ENCODE measurements at places on chromosomes 16 and 17. TPM values are rescaled to one million over a fixed set of nuclear protein-coding genes. Genes with fewer than 3 reads are reported as not detected.

DNA sequence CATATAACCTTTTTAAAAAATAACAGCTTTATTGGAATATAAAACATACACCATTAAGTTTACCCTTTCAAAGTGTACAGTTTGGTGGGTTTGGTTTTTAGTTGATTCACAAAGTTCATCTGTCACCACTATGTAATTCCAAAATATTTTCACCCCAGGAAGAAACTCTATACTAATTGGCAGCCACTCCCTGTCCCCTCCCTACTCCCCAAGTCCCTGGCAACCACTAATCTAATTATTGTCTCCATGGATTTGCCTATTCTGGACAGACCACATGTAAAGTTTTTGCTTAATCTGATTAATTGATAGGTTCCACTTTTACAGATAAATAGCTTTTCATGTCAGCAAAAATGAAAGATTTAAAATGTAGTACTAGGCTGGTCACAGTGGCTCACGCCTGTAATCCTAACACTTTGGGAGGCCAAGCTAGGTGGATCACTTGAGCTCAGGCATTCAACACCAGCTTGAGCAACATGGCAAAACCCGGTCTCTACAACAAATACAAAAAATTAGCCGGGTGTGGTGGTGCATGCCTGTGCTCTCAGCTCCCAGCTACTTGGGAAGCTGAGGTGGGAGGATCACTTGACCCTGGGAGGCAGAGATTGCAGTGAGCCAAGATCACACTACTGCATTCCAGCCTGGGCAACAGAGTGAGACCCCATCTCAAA, 25.0 kb upstream of the MAPK3 start:
- DNase-seq: no peak
- no peaks in the 10 kb centered on the region for H3K36me3 ChIP-seq
- no peak overlapping the region for H3K4me3 ChIP-seq
- H3K27me3 ChIP-seq: peaks cover 2% of the 10 kb centered on the region
- no peaks in the 10 kb centered on the region for H3K4me1 ChIP-seq
- no peak overlapping the region for H3K27ac ChIP-seq

GRCh38 chr16:73108195-73108963, 60.5 kb upstream of the ZFHX3 start:
- no peaks in the 10 kb centered on the region for H3K36me3 ChIP-seq
- H3K27ac ChIP-seq: no peak overlapping the region
- no peak overlapping the region for H3K4me3 ChIP-seq
- DNase-seq: no peak
- H3K27me3 ChIP-seq: peaks cover 4% of the 10 kb centered on the region

DNA sequence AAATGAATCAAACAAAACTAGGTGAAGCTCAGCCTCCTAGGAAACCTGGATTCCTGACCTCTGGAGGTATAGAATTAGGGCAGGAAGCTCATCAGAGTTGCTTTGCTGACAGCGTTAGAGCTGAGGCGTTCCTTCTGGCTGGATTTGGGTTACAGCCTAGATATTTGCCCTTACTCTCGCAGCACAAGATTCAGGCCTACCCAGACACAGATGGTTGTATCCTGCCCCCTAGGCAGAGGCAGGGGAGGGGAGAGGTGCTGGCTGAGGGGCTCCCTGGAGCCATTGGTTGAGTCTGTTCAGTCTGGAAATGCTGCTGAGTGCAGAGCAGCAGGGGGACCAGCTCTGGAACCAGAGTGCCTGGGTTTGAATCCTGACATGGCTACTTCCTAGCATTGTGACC, 78.4 kb downstream of the MPRIP start:
- H3K36me3 ChIP-seq: no peaks in the 10 kb centered on the region
- H3K27me3 ChIP-seq: no peaks in the 10 kb centered on the region
- no peak for DNase-seq

DNA sequence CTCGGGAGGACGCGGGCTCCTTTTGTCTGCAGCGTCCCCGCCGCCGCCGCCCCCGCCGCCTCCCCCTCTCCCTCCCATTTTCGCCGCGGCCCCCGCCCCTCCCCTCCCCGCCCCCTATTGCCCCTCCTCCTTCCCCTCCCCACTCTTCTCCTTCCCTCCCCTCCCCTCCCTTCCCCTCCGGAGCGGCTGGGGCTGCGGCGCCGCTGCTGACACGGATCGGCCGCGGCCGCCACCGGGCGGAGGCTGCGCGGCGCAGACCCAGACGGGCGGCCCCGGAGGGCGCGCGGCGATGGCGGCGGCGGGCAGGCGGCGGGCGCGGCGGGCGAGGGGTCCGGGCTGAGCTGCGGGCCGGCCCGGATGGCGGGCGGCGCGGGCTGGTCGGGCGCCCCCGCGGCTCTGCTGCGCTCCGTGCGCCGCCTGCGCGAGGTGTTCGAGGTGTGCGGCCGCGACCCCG, at the start of gene RAB11FIP4:
Gene RAB11FIP4 (plus strand): TSS at position 180 of the 454 bp plus-strand sequence. CDS start 178 bp downstream, at position 358.
- peaks cover 40% of the 10 kb centered on the region for H3K27me3 ChIP-seq
- peaks cover 2% of the 10 kb centered on the region for H3K4me1 ChIP-seq
- H3K36me3 ChIP-seq: no peaks in the 10 kb centered on the region
- no peak within 1 kb of the TSS for H3K27ac ChIP-seq
- no peak for DNase-seq
- peak within 1 kb of the TSS; percentile 31 for H3K4me3 ChIP-seq

- no peaks in the 10 kb centered on the region for H3K36me3 ChIP-seq
- no peaks in the 10 kb centered on the region for H3K27me3 ChIP-seq
- no peak overlapping the region for H3K27ac ChIP-seq
- peaks cover 43% of the 10 kb centered on the region for H3K4me1 ChIP-seq
- no peak overlapping the region for H3K4me3 ChIP-seq
Observed at GRCh38 chr17:72388765-72389473, 268.1 kb downstream of the SOX9 start.

DNA sequence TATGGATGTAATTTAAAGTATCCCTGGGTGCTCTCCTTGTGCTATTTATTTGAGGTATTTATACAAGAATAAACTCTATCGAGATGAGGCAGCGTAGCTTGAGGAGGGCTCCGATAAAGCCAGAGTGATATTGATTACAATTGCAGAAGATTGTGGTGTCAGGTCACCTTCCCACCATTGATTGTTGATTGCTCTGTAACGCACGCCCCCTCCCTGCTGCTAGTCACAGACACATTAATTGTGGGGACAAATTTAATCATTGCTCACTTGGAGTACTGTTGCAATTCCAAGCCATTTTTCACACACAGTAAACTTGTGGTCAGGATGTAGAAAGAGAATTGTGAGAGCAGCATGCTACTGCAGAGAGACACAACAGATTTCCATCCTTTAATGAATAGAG, 75.4 kb downstream of the IRX3 start:
- no peaks in the 10 kb centered on the region for H3K4me1 ChIP-seq
- no peak for DNase-seq
- no peaks in the 10 kb centered on the region for H3K36me3 ChIP-seq
- peaks cover 25% of the 10 kb centered on the region for H3K27me3 ChIP-seq

DNA sequence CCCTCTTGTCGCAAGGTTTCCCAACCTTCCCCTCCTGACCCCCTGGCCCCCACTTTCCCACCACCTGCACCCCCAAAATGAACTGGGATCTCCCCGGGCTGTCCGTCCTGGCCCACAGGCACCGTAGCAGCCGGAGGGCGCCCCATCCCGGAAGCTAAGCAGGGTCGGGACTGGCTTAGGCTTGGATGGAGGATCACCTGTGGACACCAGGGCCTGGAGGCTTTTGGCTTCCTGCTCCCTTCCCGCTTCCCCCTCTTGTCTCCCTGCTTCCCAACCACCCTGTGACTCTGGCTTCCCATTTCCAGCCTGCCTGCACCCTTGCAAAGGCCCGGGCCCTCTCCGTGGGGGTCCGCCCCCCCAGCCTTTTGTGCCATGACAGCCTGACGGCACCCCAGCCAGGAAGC, 2291.3 kb downstream of the TP53TG3F start:
- H3K4me3 ChIP-seq: no peak overlapping the region
- H3K27me3 ChIP-seq: no peaks in the 10 kb centered on the region
- no peak for DNase-seq

DNA sequence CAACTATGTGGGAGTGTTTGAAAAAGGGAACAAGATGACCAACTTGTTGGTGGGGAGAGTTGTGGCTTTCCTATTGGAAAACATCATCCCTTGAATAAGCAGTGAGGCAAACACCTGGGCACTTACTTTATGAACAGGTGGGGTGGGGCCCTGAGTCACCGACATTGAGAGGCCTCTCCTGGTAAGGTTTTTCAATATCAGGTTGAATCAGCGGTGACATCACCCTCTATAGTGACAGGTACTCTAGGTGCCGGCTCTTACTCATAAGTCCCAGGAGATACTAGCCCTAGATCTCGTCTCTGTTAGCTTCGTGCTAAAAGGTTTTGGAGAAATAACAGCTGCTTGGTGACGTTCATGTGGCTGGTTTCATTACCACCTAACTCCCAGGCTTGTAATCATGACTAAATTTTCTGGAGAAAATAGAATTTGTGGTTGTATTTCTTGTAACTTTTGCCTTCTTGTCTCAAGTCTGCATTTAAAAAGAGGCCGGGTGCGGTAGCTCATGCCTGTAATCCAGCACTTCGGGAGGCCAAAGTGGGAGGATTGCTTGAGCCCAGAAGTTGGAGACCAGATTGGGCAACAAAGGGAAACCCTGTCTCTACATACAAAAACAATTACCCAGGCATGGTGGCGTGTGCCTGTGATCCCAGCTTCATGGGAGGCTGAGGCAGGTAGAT, 19.3 kb downstream of the CDH1 start:
- no peaks in the 10 kb centered on the region for H3K36me3 ChIP-seq
- no peak for DNase-seq
- peaks cover 4% of the 10 kb centered on the region for H3K27me3 ChIP-seq
- no peak overlapping the region for H3K4me3 ChIP-seq
- H3K4me1 ChIP-seq: no peaks in the 10 kb centered on the region

- H3K36me3 ChIP-seq: no peaks in the 10 kb centered on the region
- H3K4me1 ChIP-seq: peaks cover 30% of the 10 kb centered on the region
- H3K27me3 ChIP-seq: no peaks in the 10 kb centered on the region
- peak overlapping the region; percentile 70 for H3K4me3 ChIP-seq
- peak overlapping the region; percentile 81 for H3K27ac ChIP-seq
Observed at GRCh38 chr17:17683710-17684365, 2.6 kb downstream of the RAI1 start.

GRCh38 chr16:88979353-88980015, 2.5 kb upstream of the CBFA2T3 start:
- no peaks in the 10 kb centered on the region for H3K4me1 ChIP-seq
- H3K27ac ChIP-seq: no peak overlapping the region
- H3K27me3 ChIP-seq: peaks cover 32% of the 10 kb centered on the region
- H3K4me3 ChIP-seq: no peak overlapping the region
- no peak for DNase-seq

DNA sequence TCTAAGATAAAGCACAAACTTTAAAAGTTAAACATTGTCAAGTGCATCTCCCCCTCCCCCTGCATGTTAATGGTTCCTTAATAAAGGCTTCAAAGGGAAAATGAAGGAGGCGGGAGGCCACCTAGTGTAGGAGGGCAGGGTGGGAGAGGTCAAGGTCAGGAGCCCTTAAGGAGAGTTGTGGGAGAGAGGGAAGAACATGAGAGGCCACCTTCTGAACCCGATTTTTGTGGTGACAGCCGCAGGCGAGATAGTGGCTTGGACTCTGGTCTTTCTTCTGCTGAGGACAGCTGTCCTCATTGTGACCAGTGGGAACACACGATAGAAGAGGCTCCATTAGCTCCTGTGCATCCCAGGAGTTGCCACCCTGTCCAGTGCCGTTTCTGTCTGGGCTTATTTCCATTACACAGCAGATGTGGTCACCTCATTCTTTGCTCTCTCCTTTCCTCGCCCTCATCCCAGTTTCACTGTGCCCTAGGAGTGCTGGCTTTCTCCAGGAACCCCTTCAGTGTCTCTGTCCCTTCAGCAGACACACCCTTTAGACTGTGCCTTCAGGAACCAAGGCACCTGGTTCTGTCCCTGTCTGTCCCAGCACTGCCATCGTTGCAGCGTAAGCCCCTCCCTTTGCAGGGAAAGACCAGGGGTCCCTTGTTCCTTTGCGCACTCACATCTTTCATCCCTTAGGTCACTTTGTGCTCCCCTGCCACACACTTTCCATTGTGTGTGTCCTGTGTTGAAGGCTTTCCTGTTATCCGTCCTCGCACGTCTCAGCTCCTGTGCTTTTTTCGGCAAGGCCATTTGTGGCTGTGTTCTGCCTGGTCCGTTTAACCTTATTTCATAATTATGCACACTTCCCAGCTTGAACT, 7.5 kb downstream of the SEC14L1 start:
- peaks cover 14% of the 10 kb centered on the region for H3K4me1 ChIP-seq
- DNase-seq: no peak
- no peak overlapping the region for H3K4me3 ChIP-seq
- H3K36me3 ChIP-seq: peaks cover 35% of the 10 kb centered on the region

KRT15 gene
- 3.6 TPM for total RNA-seq

HSD17B2 gene
- 0.18 TPM for total RNA-seq

SGSM2 gene
- total RNA-seq: 12.2 TPM

All from IMR-90 (cell line).